Activated naive CD4-positive, alpha-beta T cell (primary cell): ENCODE measurements at places on chromosomes 7 and 10.

- no peak for DNase-seq
Observed at GRCh38 chr10:33803248-33803647, 468.8 kb upstream of the NRP1 start.

- no peak for DNase-seq
Observed at GRCh38 chr10:48406204-48406603, 99.7 kb downstream of the MAPK8 start.

- no peak for DNase-seq
Observed at GRCh38 chr7:42964849-42965805, 33.0 kb downstream of the MRPL32 start.

GRCh38 chr7:100484673-100485045 lies 932 bp downstream of the NYAP1 start:
- no peak for DNase-seq

DNA sequence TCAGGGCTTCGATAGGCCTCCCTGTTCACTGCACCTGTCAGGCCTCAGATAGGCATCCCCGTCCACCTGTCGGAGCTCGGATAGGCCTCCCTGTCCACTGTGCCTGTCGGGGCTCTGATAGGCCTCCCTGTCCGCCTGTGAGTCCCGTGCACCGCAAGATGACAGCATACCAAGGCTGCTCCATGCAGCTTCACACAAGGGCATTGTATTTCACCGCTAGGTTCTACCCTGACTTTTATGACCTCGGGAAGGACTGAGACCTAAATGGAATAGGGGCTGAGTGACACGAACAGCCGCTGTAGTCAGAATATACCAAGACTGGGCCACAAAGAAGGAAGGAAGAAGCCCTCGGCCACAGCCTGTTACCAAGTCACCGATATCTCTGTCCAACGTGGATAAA lies 271.2 kb downstream of the DIP2C start:
- DNase-seq: no peak

- no peak for DNase-seq
Observed at GRCh38 chr10:31604096-31604495, 285.1 kb downstream of the ZEB1 start.

GRCh38 chr7:100132697-100133151 lies 6.0 kb downstream of the MBLAC1 start:
- DNase-seq: no peak

GRCh38 chr7:116210345-116211005 lies at the start of gene TES:
TES (plus strand) TSS chr7:116210539; CDS start chr7:116210708, 169 bp downstream.
- peak; percentile 41 for DNase-seq

DNA sequence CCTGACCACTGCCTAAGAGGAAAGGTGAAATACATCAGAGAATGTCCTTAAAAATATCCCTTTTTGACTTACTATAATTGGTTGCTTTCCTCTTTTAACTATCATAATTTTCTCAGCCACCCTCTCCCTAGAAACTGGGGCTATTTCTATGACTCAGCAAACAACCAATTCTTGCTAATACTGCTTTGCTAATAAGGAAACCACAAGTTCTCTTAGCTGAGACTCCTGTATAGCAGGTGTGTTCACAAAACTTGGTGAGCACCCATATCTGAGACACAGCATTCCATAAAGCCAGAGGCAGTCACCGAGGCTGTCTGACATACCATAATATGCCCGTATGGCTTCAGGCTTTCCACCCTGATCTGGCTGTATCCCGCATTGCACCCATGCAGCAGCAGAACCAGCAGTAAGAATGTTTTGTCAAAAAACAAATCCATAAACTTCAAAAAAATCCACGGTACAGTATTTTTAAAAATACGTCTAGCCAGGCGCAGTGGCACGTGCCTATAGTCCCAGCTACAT lies 191.7 kb upstream of the C7orf33 start:
- no peak for DNase-seq

DNA sequence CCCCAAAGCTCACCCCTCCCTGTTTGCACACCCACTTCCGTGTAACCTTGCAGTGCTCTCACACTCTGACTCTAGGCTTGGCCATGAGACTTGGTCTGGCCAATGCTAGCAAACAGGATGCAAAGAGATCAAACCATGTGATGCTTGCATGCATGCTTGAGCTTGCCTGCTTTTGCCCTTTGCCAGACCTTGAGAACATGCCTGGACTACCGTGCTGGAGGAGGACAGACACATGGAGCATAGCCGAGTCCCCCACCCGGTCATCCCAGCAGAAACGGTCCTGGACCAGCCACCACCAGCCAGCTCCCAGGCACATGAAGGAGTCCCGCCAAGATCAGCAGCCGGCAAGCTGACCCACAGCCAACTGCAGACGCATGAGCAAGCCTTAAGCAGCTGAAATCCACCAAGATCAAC lies 23.4 kb downstream of the PYROXD2 start:
- no peak for DNase-seq

- DNase-seq: no peak
Observed at GRCh38 chr7:107130487-107131220, 38.1 kb upstream of the HBP1 start.

DNA sequence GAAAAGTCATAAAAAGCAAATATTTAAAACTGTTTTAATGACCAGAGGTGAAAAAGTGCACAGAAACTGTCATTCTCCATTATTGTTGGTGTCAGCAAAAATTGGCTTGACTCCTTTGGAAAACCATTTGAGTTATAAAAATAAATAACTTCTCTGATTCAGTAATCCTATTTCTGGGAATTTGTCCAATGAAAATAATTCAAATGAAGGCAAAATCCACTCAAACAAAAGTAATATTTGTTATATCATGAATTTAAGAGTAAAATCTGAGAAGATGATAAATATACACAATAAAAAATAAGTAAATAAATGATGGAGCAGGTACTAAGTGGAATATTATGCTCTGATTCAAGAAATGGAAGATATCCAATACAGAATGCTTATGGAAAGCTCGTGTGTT lies 326.6 kb upstream of the KLF6 start:
- DNase-seq: no peak

DNA sequence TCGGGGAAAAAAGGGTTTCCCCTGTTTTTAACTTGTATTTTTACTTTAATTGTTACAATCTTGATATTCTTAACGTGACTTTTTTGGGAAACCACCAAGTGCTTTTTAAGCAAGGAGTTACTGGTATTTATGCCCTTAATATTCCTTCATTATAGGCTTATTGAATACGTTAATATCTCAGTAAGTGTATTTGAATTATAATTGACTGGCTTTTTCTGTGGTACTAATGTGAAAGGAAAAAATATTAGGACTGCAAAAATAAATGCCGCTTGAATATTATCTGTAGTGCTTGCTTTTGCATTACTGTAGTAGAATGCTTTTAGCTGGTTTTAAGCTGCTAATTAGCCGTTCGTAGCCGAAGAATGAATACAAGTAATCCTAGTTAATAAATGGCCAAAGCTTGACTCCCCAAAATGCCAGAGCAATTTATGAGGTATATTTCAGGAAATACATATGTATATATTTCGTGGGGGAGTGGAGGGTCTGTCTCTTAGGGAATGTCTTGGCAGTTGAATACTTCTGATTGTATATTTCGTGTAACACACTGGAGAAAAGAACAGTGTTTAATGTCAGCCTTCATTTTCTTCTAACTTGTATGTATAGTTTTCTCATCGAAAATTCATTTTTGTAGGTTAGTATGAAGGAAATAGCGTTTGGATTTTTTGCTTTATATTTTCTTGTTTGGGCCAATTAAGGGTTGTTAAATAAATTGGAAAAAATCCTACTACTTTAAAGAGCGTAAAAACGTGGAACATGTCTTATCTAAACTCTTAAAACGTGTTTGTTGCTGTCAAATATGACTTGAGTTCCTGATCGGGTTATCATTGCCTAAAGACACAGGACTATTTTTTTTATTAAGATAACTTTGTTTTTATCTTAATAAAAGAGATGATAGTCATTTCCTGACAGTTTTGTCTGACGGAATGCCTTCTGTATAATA lies 1.5 kb downstream of the PDCD4 start:
- DNase-seq: no peak

GRCh38 chr7:132622081-132622480 lies 45.8 kb upstream of the PLXNA4 start:
- no peak for DNase-seq

GRCh38 chr7:32103361-32103760 lies 33.2 kb upstream of the PDE1C start:
- no peak for DNase-seq

- DNase-seq: no peak
Observed at GRCh38 chr10:72588266-72588665, 37.6 kb downstream of the MICU1 start.

- no peak for DNase-seq
Observed at GRCh38 chr10:100735087-100735336, 10.4 kb upstream of the PAX2 start.

GRCh38 chr10:29319205-29319781 lies 30.4 kb downstream of the LYZL1 start:
- no peak for DNase-seq

- no peak for DNase-seq
Observed at GRCh38 chr7:133167300-133167699, 85.4 kb upstream of the CHCHD3 start.

- DNase-seq: no peak
Observed at GRCh38 chr10:70617798-70618568, 15.4 kb upstream of the PRF1 start.

DNA sequence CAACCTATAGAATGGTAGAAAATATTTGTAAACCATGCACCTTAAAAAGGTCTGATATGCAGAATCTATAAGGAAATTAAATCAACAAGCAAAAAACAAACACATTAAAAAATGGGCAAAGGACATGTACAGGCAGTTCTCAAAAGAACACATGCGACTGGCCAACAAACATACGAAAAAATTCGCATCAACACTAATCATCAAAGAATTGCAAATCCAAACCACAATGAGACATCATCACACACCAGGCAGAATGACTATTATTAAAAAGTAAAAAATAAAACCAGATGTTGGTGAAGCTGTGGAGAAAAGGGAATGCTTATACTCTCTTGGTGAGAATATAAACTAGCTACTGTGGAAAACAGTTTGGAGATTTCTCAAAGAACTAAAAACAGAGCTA lies 33.2 kb downstream of the TMEM229A start:
- no peak for DNase-seq

DNA sequence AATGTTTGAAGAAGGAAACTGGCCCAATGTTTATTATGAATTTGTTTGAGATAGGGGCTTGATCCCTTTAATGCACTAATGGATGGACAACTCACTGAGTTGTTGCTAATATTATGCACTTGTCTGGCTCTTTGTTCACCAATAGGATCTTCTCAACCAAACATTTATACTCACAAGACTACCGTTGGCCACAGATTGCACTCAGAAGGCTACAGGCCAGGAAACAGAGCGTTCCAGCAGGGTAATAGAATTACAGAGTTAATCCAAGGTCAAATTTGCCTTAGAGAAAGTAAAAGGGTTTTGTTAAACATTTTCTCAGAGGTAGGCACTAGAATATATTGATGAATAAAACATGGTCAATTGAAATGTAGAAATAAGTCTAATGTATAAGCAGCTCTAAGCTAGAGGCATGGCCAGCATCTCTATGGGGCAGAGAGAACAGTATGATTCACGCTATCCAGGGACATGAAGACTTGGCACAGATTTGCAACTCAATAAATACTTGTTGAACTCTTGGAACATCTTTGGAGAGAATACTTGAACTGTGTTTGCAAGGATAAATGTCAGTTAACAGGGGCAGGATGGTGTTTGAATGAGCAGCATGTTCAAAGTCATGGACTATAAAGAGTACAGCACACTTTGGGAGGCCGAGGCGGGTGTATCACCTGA lies 606.9 kb downstream of the SORCS3 start:
- no peak for DNase-seq

DNA sequence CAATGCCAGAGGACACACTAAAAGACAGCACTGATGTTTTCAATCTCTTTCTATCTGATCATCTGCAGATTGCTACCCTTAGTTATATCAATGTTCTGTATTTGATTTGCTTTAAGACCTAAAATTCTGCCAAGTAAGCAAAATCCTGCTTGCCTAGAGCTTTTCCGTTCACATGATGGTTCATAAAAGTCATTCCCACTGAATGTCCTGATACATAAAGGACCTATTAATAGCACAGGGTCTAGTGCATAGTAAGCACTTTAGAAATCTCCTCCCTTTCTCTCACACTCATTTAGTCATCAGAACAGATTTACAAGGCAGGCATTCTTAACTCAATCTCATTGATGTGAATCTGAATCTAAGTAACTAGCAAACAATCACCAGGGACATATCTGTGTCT lies 68.8 kb downstream of the PCGF5 start:
- no peak for DNase-seq

DNA sequence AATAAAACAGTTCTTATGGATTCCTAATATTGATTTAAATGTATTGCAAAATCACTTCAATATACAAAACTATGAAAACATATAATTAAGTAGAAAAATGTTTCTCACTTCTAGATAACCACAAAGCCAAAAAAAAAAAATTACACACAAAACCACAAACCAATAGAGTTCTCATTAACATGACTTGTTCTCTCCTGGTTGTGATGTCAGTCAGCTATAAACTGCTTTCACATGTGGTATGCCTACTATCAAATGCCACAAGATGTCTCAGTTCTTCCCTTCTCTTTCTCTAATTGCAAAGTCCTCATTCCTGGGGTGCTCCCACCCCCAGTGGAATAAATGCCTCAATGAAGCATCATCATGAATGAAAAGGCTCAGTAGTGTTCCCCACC lies 16.6 kb downstream of the GNAI1 start:
- no peak for DNase-seq

DNA sequence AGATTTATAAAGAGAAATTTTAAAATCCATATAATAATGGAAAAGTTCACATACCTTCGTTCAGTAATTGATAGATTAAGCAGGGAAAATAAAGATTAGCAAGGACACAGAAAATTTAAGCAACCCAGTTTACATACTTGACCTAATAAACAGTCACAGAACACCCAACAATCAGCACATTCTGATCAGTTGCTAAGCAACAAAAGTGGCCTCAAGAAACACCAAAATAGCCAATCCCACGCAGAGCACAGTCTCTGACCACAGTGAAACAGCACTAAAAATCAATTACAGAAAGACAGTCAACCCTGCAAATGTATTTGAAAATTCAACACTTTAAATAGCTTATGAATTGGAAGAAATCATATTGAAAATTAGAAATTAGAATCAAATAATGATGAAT lies 39.3 kb upstream of the DRGX start:
- DNase-seq: no peak
